Activated CD4-positive, alpha-beta T cell treated with anti-CD3 and anti-CD28 coated beads, Interleukin-2, amount 50 U/mL, for 24 hours (primary cell): ENCODE measurements at places on chromosomes 3 and 15.

GRCh38 chr3:172181932-172182586 is 142.7 kb downstream of the FNDC3B start:
- DNase-seq, result no peak

- DNase-seq, result no peak
Observed at GRCh38 chr3:36714343-36715086, 49.8 kb downstream of the DCLK3 start.

DNA sequence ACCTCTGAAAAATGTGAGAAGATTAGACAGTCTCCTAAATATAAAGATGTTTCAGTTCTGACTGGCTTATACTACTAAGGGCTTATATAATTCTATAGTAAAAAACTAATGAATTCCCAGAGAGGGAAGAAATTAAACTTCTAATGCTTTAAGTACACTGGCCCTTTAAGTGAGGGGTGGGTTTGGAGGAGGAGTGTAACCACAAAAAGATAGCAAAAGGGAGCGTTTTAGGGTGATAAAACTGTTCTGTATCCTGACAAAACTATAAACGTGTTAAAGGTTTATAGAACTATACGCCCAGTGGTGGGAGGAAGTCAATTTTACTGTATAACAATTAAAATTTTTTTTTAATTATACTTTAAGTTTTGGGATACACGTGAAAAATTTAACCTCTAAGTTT is 45.8 kb downstream of the CEP152 start:
- no peak for DNase-seq

DNA sequence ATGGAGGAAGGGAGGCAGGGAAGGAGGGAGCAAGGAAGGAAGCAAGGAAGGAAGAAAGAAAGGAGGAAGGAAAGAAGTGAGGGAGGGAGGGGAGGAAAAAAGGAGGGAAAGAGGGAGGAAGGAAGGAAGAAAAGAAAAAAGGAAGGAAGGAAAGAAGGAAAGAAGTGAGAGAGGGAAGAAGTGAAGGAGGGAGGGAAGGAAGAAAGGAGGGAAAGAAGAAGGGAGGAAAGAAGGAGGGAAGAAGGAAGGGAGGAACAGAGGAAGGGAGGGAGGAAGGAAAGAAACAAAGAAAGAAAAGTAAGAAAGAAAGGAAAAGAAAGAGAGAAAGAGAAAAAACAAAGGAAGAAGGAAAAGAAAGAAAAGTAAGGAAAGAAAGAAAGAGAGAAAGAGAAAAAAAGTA is 183.0 kb upstream of the SLC24A5 start:
- DNase-seq, result no peak

GRCh38 chr3:155861476-155862183 is 7.4 kb upstream of the SLC33A1 start:
- DNase-seq, result no peak

DNA sequence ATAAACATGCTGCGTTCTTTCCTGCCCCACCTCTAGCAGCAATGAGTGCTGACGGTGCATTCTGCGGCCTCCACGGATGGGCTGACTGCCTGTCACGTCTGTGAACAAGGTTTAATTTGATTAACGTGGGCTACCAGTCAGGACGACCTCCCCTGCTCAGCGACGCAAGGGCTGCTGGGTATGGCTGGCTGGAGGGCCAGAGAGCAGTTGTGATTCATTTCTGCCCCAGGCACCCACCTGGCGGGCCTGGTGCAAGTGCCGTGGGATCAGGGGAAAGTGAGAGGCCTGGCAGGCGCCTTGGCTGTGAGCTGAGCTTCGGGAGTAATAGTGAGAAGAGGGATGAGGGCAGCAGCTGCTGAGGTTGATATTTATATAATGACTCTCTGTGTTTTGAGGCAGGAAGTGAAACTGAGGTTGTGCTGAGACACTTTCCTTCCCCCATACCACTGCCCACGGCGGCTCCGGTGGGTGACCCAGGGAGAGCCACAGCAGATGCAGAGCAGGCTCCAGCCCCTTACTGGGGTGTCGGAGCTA is 190.4 kb upstream of the BCL6 start:
- DNase-seq, result no peak
